ENCODE measurements at places on chromosomes 3 and 15.

DNA sequence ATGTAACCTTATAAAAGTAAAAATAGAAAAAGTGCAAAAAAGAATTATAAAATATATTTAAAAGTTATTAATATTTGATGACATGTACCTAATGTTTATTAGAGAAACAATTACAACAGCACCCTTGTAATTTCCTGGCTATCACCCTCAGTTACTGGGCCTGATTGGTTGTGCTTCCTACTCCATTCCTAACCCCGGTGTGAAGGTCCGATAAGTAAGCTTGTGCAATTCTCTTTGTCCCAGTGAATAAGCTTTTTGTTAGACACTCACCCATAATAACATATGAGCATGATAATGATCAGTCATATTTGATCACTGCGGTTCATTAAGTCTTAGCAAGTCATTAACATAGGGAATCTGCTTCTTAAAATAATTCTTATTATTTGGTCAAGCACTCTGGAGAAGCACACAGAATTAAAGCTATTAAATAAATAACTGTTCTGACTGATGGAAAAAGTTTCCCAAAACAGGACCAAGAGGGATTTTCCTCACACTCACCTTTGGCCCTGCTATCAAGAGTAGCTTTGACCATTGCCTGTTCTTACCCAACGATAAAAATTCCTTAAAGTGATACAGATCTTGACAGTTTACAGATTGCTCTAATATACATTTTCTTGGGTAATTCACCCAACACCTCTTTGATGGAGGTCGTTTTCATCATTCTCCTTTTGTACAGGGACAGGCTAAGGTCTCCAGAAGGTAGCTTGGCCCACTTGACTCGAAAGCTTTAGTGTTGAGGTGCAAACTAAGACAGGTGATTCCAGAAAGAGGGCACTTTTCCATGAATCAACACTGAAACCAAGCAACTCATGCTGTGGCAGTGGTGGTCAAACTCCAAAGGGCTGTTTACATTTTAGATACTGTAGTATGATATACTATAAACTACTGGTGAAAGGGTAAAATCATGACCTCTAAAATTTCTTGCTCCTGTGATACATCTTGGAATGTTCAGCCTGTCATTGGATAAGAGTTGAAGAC lies 543.0 kb upstream of the KCNMB2 start:
- no peak for DNase-seq

GRCh38 chr3:147688868-147689267 lies 279.7 kb downstream of the ZIC1 start:
- DNase-seq: no peak

- no peak for DNase-seq
Measured at GRCh38 chr3:157464321-157464720, 27.7 kb downstream of the PTX3 start.

DNA sequence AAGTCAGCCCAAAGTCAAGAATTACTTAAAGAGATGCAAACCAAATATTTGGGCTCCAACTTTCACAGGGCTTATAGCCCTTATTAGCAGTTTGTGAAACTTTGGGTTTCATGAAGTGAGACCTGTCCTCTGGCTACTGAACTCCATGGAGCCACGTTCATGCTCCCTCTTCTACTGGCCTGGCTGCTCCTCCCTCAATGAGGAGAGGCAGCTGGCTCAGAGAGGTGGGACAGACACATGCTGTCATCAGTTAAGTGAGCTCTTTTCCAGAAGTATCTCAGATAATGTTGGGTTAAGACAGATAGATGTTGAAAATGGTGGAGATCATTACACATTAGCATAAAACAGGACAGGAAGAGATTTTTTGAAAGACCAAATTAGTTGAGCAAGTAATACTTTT lies 19.4 kb downstream of the MRPS25 start:
- no peak for DNase-seq
